ENCODE measurements at places on chromosomes 3 and 15.

DNA sequence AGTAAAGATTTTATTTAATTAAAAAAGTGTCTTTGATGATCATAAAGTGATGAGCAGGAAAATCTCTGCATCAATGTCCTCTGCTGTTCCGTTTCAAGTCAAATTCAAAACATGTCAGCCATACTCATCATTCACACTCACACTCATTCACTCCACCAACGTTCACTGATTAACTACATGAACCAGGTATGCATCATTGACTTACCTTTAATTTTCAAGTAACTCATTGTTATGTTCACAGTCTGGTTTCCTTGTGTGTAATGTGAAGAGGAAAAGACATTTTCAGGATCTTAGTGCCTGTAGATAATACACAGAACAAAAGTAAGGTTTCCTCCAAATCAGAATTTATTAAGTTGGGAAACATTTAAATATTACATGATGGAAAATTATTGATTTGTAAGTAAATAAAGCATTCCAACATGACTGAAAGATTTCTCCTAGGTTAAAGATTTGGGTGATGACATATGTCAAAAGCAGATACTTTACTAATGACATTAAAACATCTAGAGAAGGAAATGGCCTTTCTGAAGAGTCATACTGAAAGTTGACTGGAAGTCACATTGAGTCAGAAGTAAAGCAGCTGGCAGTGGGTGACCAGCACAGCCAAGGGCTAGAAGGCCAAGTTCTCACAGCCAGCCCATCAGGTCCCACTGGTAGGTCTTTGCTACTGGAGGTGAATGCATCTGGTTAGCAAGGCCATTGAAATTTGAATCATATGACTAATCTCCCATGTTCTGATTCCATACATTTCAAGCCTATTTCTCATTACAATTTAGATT is 251.9 kb downstream of the CDIN1 start:
- DNase-seq, result peak; percentile 5

- no peak for DNase-seq
These were observed 55.0 kb downstream of the FLNB start for GRCh38 chr3:58063022-58063815.

DNA sequence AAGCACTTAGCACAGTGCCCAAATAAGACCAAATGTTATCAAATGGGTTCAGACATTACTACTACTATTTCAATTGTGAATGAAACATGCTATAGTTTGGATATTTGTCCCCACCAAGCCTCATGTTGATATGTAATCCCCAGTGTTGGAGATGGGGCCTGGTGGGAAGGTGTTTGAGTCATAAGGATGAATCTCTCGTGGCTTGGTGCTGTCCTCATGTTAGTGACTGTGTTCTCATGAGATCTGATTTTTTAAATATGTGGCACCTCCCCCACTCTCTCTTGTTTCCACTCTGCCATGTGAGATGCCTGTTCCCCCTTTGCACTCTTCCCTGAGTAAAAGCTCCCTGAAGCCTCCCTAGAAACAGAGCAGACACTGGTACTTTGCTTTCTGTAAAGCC is 148.7 kb upstream of the TGFBR2 start:
- no peak for DNase-seq

DNA sequence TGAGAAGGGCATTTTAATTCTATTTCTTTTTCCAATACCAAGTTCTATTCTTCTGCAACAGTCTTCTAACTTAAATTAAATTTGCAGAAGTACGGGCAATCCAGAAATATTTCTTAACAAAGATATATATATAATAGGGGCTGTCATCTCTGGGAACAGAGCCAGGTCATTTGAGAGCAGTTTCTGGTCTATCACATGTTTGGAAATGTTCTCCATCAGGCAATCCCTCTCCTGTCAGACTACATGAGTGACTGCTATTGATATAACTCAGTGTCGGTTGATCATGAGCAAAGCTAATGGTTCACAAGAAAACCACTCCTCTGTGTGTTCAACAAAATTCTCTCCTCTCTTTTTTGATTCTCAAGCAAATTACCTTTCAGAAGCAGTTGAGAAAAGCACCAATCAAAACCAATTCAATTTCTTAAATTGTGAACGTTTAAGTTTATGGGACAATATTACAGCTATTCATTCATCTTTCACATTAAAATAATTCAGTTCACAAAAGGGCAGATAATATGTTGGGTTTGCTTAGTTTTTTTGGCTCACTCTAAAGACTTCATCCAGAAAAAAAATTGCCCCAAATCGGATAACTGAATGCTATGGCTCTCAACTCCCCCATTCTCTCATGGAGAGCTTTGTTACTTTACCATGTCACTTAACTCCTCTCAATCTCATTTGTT is 152.9 kb upstream of the TGFBR2 start:
- DNase-seq, result no peak

DNA sequence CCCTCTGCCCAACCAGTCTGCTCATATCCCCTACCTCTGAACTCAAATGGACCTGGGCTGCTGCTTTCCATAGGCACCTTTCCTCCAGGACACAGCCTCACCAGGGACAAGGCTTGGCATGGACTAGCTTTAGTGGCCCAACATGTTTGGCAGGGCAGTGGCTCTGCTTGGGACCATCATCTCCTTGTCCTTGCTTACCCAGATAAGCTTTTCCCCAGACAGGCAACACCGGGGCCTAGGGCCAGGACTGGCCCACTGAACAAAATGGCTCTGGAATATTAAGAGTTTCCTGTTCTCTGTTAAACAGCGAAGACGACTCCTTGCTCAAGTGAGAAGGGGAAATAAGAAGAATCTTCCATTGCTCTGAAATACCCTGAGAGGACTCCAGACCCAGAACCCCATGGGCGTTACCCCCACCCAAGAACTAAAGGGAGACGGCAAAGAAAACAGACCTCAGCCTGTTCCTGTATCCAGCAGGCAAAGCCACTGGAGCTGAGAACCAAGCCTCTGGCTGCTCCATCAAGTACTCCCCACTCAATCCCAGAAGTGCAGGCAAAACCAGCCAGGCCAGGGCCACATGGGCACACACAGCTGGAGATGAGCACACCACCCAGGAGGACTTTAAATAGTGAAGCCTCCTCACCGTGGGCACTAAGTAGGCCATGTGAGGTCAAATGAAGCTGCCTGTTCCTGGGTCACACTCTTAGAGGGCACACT is 45.5 kb downstream of the CTNNB1 start:
- no peak for DNase-seq

GRCh38 chr3:115423170-115423569 is 200.1 kb upstream of the GAP43 start:
- DNase-seq, result no peak

- DNase-seq, result no peak
These were observed 13.7 kb downstream of the OXTR start for GRCh38 chr3:8755564-8756237.

DNA sequence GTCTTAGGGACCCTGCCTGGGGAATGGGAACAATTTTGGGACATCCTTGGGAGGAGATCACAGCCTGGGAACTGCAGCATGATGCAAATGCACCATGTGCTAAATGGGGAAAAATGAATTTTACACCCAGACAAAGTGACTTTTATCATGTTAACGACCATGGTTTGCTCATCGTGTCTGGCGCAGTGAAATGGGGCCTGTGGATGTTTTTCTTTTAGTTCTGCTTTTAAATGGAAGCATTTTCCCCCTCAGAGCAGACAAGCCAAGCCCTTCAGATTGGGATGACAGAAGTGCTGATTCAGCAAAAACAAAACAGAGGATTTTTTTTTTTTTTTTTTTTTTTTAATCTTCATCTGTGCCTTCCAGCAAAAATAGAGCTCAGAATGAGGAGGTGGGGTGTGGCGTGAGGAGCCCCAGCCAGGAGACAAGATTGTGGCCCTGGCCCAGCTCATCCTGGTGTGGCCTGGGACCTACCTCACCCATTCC is 14.3 kb upstream of the CACNA2D2 start:
- DNase-seq, result no peak

DNA sequence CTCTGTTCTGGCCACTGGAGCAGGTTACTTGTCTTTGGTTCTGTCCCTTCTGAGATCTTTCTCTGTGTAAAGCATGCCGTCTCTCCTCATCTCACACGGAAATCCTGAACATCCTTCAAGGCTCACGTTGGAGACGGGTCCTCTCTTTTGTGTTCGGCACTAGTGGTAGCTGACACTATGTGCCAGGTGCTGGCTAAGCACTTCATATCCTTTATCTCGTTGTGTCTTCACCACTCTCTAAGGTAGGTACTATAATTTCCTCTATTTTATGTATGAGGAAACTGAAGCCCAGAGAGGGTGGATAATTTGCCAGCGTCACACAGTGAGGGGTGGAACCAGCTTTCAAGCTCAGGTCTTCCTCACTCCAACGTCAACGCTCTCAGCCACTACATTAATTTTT is 1.2 kb downstream of the IFT122 start:
- no peak for DNase-seq

GRCh38 chr3:115052906-115053305 is 94.2 kb downstream of the ZBTB20 start:
- DNase-seq, result no peak

DNA sequence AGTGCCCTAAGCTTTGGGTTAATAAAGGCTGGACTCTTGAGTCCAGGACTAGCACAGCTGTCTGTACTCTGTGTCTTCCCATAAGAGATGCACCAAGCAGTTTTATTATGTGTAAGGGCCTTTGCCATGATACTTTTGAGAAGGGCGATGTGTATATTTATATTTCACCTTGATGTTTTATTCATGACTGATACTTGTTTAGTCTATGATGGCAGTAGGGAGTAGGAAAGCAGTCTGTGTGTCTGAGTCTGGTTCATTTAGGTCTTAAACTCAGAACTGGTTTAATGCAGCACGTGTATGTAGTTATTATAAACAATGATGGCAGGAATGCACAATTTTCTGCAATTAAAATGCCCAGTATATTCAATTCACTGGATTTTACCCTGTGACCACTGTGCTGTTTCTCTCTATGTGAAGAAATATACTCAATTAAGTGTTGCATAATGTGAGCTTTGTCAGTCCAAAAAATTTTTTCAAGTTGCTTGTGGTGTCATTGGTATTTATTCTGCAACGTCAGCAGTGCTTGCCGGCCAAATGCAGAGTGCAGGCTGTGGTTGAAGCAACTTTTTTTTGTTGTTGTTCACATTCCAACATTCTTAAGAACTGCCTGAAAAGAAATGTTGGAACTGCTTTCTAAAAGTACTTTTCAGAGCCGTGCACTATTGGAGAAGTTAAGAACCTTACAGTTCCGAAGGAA is 423.7 kb upstream of the SEMA6D start:
- no peak for DNase-seq

DNA sequence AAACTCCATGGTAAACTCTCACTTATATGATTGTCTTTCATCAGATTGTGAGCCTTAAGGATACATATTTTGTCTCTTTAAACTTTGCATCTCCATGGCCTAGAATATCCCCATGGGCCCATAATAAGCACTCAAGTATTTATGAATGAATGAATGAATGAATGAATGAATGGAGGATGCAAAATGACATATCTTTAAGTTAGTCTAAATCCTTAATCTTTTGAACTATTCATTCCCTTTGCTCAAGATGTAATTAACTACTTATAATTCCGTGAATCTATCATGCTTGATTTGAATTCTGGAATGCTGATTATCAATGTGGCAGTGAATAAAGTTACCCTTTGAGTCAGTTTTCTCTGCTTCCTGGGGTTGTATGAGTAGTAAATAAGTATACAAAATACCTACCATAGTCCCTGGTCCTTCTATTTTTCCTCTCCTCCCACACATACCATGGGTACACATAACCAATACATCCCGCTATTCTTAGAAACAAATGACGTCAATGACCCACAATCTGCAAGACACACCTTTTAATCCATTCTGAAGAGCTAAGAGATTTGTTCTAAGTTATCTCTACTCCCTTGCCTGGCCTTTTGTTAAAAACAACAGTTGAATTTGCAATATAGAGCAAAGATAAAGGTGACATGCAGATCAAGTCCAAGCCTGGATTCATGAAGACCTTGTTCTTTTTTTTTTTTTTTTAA is 94.5 kb downstream of the FBN1 start:
- no peak for DNase-seq

DNA sequence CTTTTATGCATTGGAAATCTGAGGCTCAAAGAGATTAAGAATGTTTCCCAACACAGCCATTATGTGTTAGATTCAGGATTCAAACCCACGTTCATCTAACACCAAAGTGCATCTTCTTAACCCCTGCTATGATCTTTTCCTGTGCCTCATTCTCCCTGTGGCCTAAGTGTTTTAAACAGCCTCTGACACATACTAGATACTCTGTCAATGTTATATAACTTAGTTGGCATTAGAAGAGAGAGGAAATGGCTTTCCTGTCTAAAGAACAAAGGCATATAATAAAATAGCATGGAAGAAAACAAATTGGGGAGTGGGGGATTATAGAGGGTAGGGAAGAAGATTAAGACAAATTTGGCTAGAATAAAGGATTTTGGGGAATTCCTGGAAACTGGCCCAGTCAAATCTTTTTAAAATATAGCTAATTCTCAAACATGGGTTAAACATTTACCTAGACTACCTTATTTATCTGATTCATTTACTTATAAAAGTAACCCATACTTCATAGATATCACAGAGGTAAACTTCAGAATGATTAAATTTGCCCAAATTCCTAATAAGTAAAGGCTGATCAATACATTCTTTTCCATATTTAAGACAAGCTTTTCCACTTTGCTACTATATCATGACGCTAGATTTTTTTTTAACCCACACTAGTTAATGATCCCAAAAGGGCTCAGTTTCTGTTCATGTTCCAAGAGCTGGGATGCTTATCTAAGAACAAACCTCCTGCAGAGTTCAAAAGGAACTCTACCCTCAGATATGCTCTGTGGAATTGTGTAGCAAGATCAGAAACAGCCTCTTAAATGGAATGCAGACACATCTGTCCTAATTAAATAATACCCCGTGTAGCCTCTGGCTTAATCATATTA is 122.9 kb upstream of the PTPRG start:
- no peak for DNase-seq

GRCh38 chr3:10007126-10007782 is 19.0 kb upstream of the FANCD2 start:
- DNase-seq, result no peak

DNA sequence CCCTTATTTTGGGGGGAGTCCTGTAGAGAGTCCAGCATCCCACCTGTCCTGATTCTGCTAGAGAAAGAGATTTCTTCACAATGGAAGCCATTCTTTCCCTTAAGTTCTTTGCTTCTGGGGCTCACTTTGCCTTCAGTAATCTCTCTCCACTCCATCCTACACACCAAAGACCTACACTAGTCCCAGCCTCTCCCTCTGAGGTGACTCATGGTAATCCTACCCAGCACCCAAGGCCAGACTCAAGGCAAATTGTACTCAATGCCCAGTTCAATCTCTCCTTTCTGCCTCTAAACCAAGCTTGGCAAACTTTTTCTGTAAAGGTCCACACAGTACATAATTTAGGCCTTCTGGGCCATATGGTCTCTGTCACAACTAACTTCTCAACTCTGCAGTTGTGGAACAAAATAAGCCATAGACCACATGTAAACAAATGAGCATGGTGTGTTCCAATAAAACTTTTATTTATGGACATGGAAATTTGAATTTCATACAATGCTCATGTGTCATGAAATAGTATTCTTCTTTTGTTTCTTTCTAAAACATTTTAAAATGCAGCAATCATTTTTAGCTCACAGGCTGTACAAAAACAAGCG is 72.5 kb downstream of the MRPL46 start:
- no peak for DNase-seq
